Ascending aorta (tissue), 2 donors: ENCODE measurements at places on chromosomes 2 and 18. TPM values are rescaled to one million over a fixed set of nuclear protein-coding genes. Genes with fewer than 3 reads are reported as not detected.

GRCh38 chr2:109674894-109675534, 60.9 kb downstream of the SOWAHC start:
- no peaks in the 10 kb centered on the region for H3K27me3 ChIP-seq
- H3K27ac ChIP-seq, result no peak overlapping the region
- DNase-seq, result no peak
- H3K36me3 ChIP-seq, result no peaks in the 10 kb centered on the region

DNA sequence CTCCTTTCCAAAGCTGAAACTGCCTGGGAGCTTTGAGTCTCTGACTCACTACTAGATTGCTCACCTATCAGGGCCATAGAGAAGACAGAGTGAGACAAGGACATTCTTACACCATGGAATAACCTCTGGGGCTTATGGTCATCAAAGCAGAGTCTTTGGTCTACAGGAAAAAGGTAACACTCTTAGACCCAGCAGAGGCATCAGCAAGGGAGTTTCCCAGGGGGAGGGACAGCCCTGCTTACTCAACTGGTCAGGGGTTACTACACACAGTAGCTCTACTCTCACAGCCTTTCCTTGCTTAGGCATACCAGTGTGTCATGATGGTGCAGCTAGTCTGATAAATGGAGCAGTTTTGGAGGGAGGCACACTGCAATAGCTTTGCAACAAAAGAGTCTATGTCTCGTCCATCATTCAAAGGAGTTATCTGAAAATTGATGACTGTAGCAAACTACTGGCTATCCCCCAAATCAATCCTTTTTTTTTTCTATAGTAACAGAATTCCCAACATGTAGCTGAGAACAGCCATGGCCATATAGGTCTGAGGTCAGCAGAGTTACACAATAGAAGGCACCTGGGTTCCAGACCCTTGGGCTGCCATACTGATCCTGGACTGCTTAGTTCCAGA, 22.4 kb upstream of the CD28 start:
- no peaks in the 10 kb centered on the region for H3K36me3 ChIP-seq
- peak; percentile 74 for DNase-seq
- H3K4me3 ChIP-seq, result no peak overlapping the region
- H3K27me3 ChIP-seq, result no peaks in the 10 kb centered on the region
- peak overlapping the region; percentile 96 for H3K27ac ChIP-seq
- peaks cover 65% of the 10 kb centered on the region for H3K4me1 ChIP-seq

GRCh38 chr18:76903386-76903785, 81.0 kb downstream of the ZNF236 start:
- DNase-seq, result no peak
- no peak overlapping the region for H3K4me3 ChIP-seq

- DNase-seq, result no peak
- no peaks in the 10 kb centered on the region for H3K36me3 ChIP-seq
- H3K4me1 ChIP-seq, result no peaks in the 10 kb centered on the region
- no peak overlapping the region for H3K4me3 ChIP-seq
- H3K27ac ChIP-seq, result no peak overlapping the region
Measured at GRCh38 chr2:238906936-238907716, 59.2 kb downstream of the TWIST2 start.

The RMC1 gene
- 20.1 TPM for total RNA-seq

The IL18R1 gene
- 1.9 TPM for total RNA-seq

The CXCR1 gene
- total RNA-seq, result not detected
